ENCODE measurements at places on chromosomes 11 and 22.
A peak's percentile ranks its signal among the peaks of the same experiment; 100 is the strongest.

- DNase-seq = no peak
Observed at GRCh38 chr11:96218006-96218405, 125.0 kb downstream of the MAML2 start.

DNA sequence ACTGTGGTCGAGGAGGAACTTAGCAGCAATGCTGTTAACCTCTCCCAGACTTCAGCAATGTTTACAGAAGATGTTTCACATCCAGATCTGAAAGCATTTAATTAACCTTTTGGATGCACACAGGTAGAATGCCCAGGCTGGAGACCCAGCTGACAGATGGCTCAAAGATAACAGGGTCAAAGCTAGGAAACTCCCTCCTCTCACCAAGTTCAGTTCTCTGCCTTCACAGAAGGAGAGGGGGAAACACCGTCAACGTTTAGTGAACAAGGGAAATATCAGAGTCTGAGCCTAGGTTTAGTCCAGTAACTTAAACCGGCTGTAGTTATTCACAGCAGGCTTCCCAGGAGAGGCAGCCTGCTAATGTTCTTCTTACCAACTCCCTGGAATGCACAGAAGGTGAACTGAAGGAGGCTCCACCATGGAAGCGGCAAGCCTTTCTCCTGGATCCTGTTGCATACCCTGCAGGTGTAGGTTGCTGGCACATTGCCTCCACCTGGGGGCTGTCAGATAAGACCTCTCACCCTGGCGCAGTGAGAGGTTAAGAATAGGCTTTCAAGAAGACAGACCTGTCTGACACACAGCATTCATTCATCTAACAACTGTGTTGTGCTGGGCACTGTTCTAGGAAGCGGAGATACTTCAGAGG lies 23.5 kb upstream of the ANKK1 start:
- DNase-seq = no peak

GRCh38 chr11:96260067-96260511 lies 82.9 kb downstream of the MAML2 start:
- DNase-seq = no peak

- peak; percentile 59 for DNase-seq
Observed at GRCh38 chr11:35066783-35067423, 72.1 kb upstream of the CD44 start.

GRCh38 chr11:35084817-35085440 lies 54.0 kb upstream of the CD44 start:
- DNase-seq = no peak

DNA sequence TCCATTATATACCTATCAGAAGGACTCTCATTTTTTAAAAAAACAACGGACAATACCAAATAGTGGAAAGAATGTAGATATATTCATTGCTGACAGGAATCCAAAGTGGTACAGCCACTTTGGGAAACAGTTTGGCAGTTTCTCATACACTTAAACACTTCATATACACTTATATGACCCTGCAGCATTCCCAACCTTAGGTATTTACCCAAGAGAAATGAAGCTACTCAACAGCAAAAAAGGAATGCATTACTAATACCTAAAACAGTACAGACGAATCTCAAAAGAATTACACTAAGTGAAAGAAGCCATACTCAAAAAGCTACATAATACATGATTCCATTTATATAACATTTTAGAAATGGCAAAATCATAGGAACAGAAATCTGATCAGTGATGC lies 51.5 kb downstream of the RBFOX2 start:
- no peak for DNase-seq

- no peak for DNase-seq
Observed at GRCh38 chr11:127601578-127601977, 601.0 kb upstream of the KIRREL3 start.

DNA sequence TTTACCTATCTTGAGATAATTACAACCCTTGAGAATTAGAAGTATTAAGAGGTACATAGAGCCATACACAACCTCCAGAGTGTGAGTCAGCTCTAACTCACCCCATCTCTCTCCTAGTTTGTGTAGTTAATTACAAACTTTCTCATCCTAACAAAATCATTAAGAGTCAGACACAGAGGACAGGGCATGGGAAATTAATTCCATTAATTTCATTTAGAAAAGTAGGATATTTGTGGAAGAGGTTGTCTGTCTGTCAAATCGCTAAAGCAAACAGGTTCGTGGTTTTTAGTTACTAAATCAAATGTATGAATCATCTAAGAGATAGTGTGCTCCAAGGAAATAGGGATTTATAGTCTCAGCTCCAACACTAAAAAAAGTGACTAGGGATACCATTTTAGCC lies 1261.4 kb upstream of the TENM4 start:
- DNase-seq = no peak

- no peak for DNase-seq
Observed at GRCh38 chr11:130190371-130190881, 30.8 kb downstream of the ST14 start.

GRCh38 chr22:49212466-49212865 lies 615.2 kb downstream of the BRD1 start:
- DNase-seq = no peak

DNA sequence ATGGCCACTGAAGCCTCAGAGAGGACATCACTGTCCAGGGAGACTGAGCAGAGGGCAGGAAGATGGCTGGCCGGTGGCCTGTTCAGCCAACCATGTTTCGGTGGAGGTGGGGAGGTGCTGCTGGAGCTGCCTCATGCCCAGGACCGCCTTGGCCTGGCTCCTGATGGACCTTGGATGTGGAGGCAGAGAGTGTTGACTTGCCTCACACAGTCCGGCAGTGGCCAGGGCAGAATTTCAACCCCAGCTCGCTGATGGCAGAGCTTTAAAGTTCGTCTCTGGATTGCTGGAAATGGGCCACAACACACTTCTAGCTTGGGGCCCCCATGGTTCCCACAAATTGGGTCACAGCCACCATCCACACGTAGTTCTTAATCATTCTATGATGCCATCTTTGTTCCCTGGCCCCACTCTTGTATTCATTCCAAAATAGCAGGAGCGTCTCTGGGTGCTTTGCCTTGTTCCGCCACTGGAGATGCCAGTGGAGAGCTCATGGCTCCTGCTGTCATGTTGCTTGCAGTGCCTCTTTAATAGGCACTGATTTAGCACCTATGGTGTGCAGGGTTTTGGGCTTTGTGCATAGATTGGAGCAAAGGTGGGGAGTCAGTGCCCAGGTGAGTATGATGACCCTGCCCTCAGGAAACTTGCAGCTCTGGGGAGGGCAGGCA lies 5.6 kb downstream of the MAPK8IP1 start:
- no peak for DNase-seq

DNA sequence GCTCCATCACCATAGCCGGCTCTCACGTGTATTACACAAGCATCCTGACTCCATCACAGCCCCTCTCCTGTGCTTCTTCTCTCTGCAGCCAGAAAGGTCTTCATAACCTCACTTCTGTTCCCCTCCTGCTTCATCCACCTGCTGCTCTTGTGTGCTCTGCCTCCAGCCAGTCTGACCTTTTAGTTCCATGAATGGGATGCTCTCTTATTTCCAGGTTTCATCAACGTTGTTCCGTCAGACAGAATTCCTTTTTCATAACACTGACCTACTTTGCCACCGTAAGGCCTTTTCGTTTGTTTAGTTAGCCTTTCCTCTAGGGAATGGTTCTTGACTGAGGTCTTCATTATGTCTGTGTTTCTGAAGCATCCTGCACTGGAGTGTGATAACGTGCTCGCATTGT lies 18.8 kb downstream of the GRAMD1B start:
- DNase-seq = no peak

- no peak for DNase-seq
Observed at GRCh38 chr11:68414496-68415221, 45.9 kb upstream of the PPP6R3 start.

DNA sequence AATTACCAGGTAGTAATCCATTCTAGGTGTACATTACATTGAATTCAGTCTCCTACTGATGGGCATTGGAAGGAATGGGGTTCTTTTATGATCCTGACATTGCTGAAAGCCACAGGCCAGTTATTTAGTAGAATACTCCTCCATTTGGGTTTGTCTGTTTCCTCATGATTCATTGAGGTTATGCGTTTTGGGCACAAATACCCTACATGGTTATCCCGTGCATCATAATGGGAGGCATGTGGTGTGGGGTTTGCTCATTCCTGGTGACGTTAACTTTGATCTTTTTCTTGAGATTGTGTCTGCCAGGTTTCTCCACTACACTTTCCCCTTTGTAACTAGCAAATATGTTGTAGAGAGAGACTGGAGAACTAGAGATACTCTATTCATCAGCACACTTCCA lies 5.5 kb downstream of the FOLR3 start:
- peak; percentile 17 for DNase-seq

DNA sequence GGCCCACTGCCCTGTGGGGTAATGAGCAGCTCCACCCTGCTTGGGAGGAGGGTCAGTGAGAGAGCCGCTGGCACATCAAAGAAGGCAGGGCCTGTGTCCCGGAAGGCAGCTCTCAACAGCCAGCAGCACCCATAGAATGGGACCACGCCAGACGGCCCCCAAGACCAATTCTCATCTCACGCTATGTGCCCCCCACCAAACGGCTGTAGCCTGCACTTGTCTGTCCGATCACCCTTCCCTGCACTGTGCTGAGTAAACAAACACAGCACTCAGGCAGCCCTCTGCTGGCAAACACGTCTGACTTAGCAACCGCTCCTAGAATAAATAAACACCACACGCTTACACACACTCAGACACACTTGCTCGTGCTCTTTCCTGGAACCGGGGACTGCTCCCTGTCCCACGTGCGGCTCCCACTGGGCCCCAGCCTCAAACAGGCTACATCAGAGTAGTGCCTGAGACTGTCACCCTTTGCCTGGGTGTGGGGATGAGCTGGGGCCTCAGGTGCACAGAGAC lies 53.2 kb upstream of the CDON start:
- no peak for DNase-seq

GRCh38 chr11:113411536-113411935 lies 24.0 kb downstream of the ANKK1 start:
- DNase-seq = no peak

- DNase-seq = no peak
Observed at GRCh38 chr22:43823353-43823908, 11.3 kb upstream of the EFCAB6 start.

DNA sequence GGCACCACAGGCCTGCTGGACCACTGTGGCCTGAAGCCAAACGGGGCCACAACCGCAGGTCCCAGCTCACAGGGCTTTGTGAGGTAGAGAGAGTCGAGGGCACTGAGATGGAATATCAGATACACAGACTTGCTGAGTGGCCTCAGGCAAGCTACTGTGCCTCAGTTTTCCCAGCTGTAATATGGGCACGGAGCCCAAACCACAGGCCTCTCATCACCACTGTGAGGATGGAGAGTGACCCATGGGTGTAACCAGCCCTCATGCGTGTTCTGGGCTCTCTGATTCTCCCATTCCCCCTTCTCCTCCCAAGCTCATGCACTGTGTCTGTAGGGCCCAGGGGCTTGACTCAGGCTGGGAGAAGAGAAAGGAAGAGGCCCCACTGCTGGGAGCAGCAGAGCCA lies 4.2 kb downstream of the UNC93B1 start:
- DNase-seq = no peak
